ENCODE measurements at places on chromosomes 12 and 14.

- no peak for DNase-seq
Measured at GRCh38 chr12:1533602-1534304, 60.6 kb downstream of the FBXL14 start.

DNA sequence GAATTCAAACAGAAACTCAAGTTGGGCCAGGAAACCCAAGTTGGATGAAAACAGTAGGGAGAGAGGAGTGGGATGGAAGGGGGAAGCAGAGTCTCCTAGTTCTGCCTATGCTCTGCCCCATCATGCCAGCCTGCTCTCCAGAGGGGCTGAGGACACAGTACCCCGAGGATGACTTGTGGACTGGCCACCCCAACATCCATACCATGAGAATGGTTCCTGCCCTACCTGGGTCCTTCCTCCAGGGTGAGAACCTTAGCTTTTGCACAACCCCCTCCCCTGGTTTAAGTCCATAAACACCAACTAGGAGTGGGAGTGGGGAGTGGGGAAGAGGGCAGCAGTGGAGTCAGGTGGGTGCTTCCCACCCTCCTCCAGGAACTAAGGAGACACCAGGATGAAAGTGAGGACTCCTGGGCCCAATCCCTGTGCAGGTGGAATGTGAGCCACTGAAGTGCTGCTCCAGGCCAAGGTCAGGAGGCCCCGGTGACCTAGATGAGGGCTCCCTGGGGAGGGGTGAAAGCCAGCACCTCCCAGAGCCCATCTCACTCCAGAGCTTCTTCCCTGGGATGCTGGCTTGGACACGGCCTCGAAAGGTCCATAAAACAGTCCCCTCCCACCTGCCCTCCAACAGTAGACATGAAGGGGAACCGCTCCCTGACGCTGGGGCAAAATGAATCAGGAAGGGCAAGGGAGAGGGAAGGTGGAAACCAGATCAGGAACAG, 6.6 kb downstream of the ZNF385A start:
- no peak for DNase-seq

GRCh38 chr12:85794531-85794930, 41.7 kb downstream of the RASSF9 start:
- no peak for DNase-seq

DNA sequence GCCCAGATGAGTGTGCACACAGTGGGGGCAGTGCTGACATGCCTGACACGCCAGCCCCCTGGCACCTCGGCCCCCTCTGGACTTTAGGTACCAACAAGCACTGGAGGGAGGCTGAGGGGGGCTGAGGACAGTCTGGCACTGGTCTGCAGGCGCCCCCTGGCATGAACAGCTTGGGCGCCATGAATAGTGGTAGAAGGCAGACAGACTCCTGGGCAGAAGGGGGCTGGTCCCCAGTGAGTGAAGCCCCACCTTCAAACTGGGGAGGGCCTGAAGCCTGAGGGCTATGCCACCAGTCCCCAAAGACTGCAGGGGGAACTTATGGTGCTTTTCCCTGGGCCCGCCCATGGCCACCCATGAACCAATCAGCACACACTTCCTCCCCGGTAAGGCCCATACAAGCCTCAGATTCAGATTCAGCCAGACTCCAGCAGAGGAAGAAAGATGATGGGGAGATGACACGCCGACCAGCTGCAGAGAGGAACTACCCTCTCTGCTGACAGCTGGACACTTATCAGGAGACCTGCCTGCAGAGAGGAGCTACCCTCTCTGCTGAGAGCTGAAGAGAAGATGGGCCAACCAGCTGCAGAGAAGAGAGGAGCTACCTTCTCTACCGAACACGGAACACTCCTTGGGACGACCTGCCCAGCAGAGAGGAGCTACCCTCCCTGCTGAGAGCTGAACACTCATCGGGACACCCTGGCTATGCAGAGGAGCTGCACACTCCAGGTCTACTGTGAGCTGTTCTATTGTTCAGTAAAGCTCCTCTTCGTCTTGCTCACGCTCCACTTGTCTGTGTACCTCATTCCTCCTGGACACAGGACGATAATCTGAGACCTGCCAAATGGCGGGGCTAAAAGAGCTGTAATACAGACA, 324.5 kb downstream of the PCNX1 start:
- DNase-seq = no peak

DNA sequence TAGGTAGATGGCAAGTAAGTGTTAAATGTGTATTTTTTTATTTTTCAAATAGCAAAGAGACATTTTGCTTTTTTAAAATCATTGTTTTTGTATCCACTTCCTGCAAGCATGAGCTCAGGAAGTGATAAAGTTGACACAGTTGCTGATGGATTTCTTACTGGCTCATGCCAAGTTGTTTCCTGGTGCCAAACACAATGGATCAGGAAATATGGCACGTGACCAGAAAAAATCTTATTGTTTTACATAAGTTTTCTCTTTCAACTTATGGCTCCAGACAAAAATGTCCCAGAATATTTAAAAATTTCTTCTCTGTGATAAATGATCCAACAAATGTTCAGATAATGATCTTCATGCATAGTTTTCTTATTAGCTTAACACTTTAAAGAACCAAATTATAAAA, 1279.1 kb upstream of the FLRT2 start:
- no peak for DNase-seq

GRCh38 chr12:2068653-2069052, 15.9 kb downstream of the CACNA1C start:
- DNase-seq = no peak

- DNase-seq = no peak
Measured at GRCh38 chr14:88804035-88804434, 11.3 kb upstream of the EML5 start.

DNA sequence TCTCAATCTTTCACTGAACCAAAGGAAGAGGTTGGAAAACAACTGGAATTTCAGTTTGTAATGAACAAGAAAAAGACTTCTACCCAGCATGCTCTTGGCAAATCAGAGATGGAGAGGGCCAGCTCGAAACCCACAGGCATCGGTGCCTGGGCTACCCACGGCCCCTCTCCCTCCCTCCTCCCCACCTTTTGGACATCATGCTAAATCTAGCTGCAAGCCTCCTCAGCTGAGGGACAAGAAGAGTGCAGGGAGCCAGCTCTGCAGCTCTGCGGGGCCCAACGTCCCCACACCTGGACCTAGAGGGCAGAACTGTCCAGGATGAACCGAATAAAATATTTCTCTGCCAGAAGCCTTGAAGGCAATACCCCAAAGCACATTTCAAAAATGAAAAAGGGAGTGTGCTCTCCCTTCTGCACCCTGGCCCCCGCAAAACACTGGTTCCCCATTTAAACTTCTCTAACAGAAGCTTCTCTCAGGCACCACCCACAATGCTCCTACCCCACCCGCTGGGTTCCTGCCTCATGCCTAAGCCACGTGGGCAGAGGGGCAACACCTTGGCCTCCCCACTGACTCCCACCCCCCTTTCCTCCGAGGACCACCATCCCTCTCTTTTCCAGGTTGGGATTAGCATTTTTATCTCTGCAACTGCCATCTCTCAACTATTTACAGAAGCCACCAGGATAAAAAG, 8.2 kb downstream of the CAMKK2 start:
- DNase-seq = no peak

GRCh38 chr12:4802841-4803240, 82.6 kb downstream of the GALNT8 start:
- no peak for DNase-seq

- DNase-seq = no peak
Measured at GRCh38 chr12:10466311-10466710, 13.1 kb upstream of the KLRC1 start.

- no peak for DNase-seq
Measured at GRCh38 chr12:68508576-68508975, 102.1 kb upstream of the RAP1B start.
